ENCODE measurements at places on chromosomes 5 and 9.

GRCh38 chr5:67897431-67897830, 318.1 kb upstream of the PIK3R1 start:
- DNase-seq: no peak

DNA sequence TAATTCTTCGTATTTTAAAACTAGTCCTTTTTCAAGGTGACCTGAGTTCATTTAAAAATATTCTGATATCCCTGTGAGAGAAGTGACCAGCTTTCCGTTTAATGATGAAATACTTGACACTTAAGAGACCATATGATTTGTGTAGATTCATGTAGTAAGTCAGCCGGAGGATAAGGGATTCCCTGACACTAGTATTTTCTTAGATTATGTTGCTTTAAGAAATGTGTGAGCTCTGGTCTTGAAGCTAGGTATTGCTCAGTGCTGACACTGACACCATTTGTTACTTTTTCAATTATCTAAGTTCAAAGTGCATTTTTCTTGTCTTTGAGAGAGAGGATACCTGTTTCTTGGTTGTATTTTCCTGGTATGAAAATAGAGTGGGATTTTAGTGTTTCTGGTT, 4.2 kb downstream of the NIPBL start:
- no peak for DNase-seq

DNA sequence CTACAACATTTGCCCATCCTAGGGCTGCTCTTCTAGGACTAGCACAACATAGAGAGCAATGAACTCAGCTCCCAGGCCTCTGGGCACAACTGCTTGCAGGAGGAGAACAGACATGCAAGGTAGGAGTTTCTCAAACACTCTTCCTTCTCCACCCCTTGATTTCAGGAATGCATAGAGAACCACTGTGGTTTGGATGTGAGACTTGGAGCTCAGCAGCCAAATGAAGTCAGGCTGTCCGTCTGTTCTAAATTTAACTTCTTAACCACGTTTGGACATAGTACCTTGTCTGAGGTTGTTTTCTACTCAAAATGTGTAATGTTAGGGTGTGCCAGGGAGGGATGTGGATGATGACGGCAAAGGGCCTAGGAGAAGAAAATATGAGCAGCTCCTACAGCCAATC, 515.1 kb upstream of the TNC start:
- no peak for DNase-seq

DNA sequence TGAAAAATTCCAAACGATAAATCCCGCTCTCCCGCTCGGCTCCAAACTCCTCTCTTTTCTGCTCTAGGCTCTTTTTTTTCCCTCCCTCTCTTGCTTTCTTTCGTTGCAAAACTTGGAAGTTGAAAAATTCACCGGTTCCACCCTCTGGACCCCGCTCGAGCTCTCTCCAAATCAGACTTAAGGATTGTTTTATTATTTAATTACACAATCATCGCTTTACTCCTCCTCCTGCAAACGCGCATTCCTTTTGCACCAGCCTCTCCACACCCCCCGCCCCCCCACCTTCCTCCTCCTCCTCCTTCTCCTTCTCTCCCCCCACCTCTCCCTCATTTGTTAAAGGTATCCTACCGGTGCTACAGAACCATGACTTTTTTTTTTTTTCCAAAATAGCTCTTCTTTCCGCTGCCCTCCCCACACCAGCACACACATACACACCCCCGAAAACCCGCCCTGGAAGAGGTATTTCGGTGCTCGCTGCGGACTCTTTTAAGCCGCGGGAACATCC, 535 bp upstream of the NFIB start:
- no peak for DNase-seq

DNA sequence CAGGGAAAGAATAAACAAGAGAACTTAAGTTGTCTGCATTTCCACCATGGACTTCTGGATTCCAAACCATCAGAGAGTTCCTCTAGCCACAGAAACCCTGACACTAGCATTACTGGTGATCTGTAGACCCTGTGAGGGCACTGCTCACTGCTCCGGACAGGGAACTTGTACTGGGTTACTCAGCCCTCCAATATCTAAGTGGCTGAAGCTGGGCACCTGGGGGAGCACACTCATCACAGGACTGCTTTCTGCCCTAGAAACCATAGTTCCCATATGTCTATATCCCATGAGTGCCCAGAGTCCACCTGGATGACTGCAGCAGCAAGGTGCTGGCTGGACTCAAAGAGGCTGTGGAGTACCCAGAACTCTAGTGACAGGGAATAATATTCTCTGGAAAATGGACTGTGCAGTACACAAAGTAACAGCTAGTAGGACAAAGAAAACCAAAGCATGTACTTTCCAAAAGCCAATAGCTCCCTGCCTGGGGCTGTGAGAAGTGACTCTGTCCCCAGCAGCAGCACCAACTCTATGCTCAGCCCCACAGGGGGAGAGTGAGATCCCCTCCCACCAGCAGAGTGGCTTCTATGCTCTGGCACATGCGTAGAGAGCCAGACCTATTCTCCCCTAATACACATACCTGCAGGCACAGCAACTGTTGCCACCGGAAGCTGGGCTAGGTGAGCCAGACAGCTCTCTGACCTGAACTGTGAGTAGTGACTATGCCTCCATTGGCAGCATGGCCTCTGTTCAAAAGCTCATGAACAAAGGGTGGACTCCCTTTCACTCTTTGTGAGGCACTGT, 472.9 kb upstream of the FTMT start:
- DNase-seq: no peak

DNA sequence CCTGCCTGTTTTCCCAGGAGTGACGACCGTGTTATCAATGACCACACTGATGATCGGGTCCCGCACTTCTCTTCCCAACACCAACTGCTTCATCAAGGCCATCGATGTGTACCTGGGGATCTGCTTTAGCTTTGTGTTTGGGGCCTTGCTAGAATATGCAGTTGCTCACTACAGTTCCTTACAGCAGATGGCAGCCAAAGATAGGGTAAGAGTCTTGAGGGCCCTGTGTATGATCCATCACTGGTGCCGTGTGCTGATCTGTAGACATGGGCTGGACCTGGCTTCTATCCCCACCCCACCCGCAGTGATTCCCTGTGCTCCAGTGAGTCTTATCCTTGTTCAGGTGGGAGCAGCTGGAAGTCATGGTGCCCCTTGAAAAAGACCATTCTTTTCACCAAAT, 26.0 kb downstream of the GABRP start:
- DNase-seq: no peak

- DNase-seq: no peak
Measured at GRCh38 chr5:72497823-72498222, 9.4 kb downstream of the ZNF366 start.
